ENCODE measurements at places on chromosomes 16 and 17.
A peak's percentile ranks its signal among the peaks of the same experiment; 100 is the strongest.

GRCh38 chr16:87560428-87561199, 41.7 kb upstream of the JPH3 start:
- DNase-seq = no peak

GRCh38 chr17:45197108-45197507, 24.6 kb upstream of the FMNL1 start:
- no peak for DNase-seq

- no peak for DNase-seq
Measured at GRCh38 chr16:84950906-84951305, 60.4 kb downstream of the ZDHHC7 start.

GRCh38 chr17:47997586-47997985, 26.7 kb downstream of the CDK5RAP3 start:
- DNase-seq = no peak

DNA sequence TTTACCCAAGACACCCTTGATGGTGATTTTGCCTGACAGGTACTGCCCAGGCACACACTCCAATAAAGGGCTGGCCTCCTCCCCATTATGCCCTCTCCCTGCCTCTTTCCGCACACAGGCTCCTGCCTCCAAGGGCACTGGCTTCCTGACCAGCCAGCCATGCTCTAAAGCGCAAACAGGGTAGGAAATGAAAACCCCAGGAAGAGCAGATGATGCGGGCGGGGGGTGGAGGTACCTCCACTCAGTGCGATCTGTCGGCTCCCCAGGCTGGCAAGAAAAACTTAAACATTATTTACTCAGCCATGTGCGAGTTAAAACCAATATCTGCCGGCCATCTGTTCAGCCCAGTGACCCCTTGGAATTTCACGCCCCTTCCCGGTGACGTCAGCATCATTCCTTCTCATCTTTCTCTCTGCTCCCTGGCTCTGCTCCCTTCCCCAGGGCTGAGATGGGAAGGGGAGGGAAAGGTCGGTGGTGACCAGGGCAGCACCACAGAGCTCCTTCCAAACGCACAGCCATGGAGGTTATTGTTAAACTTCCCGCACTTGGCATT, 262.5 kb downstream of the CBLN1 start:
- DNase-seq = no peak

DNA sequence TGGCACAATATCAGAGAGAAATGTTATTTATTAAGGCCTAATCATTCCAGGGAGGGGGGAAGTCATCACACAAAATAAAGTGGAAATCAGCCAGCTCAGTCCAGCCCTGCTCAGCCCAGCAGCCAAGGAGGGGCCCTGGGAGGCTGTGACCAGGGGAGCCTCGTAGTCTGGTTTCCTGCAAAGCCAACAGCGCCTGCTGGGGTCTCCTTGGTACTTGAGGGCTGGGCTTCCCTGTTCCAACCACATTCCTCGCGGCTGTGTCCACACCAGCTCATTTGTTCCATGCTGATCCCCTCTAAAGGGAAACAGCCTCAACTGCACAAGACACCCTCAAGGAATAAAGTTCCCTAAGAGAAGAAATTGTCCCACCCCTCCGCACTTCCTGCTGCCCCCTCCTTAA, 154.0 kb downstream of the TMEM132E start:
- no peak for DNase-seq

DNA sequence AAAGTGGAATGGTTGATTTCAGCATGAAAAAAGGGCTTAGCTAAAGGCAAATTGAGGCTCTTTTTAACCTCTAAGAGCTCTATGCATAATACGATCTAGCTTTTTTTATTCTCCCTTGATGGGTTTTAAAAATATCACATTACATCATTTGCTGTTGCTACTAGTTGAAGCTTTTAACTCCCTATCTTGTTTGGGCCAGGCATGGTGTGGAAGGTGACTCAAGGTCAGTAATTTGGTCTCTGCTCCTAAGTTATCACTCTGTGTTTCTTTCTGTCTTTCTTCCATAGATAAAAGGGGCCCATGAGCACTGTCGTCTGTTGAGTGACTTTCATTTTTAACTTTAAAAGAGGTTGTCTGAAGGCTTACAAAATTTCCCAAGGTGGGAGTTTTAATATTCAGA, 58.1 kb upstream of the GOT2 start:
- DNase-seq = no peak

GRCh38 chr17:685006-685405, 29.6 kb downstream of the VPS53 start:
- DNase-seq = no peak

DNA sequence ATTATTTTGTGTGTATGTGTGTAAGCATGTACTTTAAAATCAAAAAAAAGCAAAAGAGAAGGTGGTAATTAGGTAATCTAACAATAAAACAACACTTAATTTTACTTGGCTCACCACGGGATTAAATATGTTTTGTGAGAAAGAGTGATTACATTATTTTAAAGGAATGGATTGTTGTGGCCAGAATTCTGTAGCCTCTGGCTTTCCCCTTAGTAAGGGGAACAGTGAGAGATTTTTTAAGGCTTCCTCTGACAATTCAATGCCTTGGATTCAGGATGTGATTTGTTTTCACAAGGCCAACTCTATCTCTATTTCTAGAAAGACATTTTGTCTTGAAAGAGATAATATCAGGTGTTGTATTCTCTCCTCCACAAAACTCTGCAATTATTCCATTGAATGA, 560.3 kb upstream of the CDH8 start:
- DNase-seq = no peak

DNA sequence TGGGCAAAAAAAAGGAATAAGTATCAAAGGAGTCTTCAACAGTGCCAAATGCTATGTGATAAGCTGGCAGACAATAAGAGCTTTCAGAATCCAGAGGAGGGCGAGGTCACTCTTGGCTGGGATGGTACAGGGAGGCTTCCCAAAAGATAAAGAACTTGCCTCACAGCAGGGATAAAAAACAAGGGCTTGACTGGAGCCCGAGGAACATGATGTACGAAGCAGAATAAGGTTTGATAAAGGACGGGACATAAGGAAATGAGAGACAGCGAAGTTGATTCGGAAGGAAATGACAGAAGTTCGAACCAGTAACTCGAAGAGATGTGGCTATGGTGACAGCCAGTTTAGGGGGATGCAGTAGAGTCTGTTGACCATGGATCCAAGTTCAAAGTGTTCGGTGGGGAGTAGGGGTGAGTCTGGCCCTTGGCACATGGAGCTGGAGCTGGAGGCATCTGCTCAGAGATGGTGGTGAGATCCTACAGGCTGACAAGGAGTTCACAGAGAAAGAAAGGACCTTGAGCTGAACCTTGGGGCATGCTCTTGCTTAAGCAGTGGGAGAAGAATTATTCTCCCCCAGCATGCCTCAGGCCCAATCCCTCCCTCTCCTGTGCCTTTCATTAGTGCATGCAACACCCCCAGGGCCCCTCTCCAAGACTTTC, 137.6 kb upstream of the RCVRN start:
- no peak for DNase-seq

DNA sequence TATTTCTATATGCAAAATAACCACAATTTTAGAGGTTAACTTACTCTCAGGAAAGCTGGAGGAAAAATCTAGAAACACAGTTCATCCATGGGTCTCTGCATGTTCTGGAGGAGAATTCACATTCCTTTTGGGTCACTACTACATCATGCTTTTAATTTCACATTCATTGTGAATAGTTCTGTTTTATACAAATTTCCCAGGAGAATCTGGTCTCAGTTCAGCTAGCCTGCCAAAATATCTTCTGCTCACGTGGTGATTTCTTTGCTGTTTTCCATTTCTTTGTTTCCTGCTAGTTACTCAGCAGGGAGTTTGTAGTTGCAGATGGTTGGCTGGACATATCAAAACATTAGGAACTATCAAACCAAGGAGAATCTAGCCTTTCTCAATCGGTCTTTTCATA, at the start of gene ABCA9:
Gene ABCA9, minus strand, starts transcription at position 106 of the 400 bp plus-strand sequence. CDS start 9,801 bp downstream, outside the sequence.
- DNase-seq = peak; percentile 94

DNA sequence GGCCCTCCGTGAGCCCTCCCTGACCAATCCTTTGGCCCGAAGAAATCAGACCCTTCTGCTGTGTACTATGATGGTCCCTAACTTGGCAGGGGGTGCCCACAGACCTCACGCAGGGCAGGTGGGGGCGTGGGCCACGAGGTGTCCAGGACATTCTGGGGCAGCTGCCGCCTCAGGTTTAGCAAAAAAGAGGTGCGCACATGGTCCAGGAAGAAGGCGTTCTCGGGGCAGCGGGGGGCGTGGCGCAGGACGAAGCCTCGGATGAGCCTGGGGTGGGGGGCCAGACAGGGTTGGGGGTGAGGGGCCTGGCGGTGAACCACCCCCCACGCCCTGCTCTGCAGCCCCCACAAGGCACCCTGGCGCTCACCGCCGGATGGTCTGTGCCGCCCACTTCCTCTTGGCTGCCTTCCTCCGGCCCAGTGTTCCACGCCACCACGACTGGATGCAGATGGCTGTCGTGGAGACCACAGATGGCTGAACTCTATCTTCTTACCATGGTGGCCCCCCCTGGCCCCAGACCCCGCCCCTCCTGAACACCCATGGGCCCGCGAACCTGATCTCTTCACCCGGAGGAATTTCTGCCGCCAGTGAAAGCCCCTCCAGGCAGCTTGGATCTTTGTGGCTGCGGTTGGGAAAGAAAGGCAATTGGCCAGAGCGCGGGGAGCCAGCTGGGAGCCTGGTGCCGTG, 14.2 kb upstream of the CRK start:
- DNase-seq = no peak

- no peak for DNase-seq
Measured at GRCh38 chr17:82882715-82883418, 43.0 kb upstream of the ZNF750 start.

DNA sequence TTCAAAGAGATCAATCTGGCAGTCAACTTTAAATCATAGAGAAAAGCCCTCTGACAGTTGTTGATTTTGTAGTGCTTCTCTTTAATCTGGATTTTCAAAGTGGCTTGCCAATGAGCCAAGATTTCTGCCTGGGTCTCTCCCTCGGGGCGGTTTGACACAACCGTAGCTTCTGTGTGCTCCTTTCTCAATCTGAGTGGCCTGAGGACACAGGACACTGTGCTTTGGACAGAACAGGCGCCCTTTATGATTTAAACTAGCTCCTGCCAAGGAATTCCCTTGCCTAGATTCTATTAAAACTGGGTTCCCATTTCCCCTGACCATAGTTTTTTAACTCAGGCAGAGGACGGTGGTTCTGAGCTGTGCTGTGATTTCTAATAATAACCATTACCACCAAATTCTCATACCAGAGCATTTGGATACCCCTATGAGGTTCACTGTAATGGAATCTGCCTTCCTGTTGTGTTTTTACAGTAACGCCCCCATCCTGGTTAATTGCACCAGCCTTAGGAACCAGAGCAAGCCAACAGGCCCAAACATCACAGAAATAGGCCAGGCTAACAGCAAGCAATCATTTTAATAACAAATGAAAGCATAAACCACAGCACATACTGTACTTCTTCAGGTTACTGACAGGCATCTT, 4.0 kb downstream of the ZFHX3 start:
- peak; percentile 42 for DNase-seq

Data from fibroblast of gingiva (primary cell).